Fibroblast of skin of abdomen (primary cell): ENCODE measurements at places on chromosomes 2 and 18.

- DNase-seq, result peak; percentile 86
Observed at GRCh38 chr2:189829102-189829833, 45.0 kb downstream of the PMS1 start.

GRCh38 chr2:225017713-225018112 lies 24.6 kb downstream of the DOCK10 start:
- peak; percentile 57 for DNase-seq

DNA sequence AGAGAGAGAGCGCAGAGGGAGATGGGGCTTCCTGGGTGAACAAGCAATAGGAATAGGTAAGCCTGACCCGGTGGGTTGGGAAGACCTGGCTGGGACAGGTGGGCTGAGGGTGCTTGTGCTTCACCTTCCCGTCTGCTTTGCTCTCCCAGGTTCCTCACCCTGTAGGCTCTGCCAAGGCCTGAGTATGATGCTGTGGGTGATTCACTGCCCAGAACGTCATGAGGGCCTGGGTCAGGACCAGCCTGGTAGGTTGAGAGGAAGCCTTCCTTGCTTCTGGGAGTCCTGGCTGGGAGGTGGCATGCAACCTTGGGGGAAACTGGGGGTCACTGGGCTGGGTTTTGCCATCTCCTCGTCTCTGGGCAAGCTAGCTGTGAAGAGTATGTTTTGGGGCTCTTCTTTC lies 220.2 kb upstream of the APCDD1 start:
- DNase-seq, result no peak

- DNase-seq, result no peak
Observed at GRCh38 chr18:13376298-13376840, 157.8 kb downstream of the LDLRAD4 start.

GRCh38 chr2:217049956-217050355 lies 190.1 kb upstream of the TNP1 start:
- DNase-seq, result peak; percentile 52

GRCh38 chr2:192499476-192499875 lies 304.7 kb upstream of the TMEFF2 start:
- peak; percentile 1 for DNase-seq

DNA sequence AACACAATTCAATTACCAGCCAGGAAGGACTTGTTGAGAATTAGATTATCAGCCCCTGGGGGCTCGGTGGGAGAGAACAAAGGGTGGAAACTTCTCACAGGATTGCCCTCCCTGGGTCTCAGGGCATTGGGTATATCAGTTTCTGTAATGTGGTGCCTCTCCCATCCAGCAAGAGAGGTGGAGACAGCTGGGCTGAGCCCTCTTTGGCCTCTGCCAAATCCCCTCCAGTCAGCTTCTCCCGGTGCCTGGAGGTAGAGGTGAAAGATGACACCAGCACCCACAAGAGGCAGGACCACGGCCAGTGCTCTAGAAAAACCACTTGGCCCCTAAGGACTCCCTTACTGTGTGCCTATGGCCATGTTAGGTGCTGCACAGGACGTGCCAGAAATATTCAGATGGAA lies 179.7 kb downstream of the HAUS1 start:
- no peak for DNase-seq

- DNase-seq, result peak; percentile 72
Observed at GRCh38 chr18:58603375-58604067, 25.4 kb downstream of the ALPK2 start.

GRCh38 chr2:174554529-174555150 lies 43.0 kb downstream of the WIPF1 start:
- no peak for DNase-seq

DNA sequence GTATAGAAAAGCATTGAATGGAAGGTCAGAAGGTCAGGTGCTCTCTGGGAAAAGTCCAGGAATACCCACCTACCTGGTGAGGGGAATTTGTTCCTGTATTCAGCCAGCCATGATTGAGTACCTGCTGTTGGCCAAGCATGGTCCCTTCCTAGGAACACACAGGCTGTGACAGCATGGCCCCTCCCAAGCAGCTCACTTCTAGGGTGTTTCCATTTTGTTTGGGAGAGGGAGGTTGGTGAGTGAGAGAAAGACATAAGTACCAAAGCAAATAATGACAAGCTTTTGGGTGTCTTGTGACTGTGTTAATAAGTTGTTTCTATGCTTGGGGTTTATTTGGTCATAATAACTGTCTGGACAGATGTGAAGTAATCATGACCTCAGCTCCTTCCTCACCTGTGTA lies 46.3 kb downstream of the CABLES1 start:
- no peak for DNase-seq

- no peak for DNase-seq
Observed at GRCh38 chr18:47381975-47382570, 130.6 kb upstream of the SKOR2 start.

DNA sequence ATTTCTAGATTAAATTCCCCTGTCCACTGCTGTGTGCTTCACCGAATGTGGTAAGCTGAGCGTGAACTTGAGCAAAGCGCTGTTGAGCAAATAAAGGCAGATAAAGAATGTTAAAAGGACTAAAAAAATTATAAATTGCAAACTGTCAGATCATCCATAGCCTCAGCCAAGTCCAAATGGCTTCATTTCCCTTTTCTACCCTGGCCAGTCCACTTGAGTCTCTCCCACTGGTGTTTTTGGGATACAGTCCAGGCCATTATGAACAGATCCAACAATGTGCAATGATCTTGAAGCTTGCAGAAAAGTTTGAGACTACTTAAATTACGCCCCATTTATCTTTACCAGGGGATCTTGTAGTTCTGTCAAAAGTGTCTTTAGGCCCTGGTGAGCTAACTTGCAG lies 254.6 kb upstream of the PIK3C3 start:
- no peak for DNase-seq

GRCh38 chr2:70659551-70659950 lies 105.9 kb upstream of the TGFA start:
- no peak for DNase-seq

DNA sequence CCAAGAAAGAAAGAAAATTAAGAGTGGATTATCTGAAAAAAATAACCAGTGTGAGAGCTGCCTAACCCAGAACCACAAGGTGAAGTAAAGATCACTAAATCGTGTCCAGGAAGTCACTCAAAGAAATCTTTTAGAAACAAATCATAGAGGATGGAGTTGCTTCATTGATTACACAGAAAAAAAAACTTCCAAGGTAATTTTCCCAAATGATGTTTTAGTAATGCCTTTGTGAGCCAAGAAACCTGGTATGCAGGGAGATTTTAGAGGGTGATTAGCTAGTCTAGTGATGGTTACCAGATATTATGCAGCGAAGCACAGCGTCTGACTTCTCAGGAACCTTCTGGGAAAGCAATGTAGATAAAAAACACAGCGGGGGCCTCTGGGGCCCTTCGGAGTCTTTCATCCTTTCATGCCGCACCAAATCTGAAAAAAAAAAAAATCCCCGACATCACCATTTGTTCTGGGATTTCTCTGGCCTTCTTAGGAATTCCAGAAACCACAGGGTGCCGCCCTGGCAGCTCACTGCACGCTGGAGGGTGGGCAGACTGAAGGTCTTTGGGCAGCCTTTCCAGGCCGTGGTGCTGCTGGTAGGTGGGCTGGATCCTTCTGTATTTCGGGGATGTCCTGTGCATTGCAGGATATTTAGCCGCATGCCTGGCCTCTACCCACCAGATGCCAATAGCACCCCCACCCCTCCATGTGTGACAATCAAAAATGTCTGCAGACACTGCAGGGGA lies 17.3 kb downstream of the ALPK2 start:
- DNase-seq, result peak; percentile 55

- DNase-seq, result no peak
Observed at GRCh38 chr2:100670232-100670631, 107.4 kb downstream of the PDCL3 start.

GRCh38 chr2:195498176-195498575 lies 158.8 kb upstream of the SLC39A10 start:
- no peak for DNase-seq

DNA sequence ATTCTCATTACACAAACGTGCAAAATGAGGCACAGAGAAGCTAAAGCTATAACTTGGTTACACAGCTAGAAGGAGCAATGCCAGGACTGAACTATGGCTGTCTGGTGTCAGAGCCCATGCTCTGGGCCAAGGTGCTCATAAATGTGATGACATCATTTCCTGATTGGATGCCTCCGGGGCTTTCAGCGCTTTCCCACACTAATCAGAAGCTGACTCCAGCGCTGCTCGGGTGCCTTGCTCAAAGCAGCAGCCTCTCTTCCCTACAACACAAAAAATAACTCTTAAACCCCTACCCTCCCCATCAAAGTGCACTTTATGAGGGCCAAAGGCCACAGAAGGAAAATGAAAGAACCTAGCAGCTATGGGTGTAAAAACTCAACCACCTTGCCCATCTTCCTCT lies 90.7 kb downstream of the STK39 start:
- DNase-seq, result peak; percentile 31

- DNase-seq, result no peak
Observed at GRCh38 chr2:165777522-165778186, 16.4 kb downstream of the GALNT3 start.

DNA sequence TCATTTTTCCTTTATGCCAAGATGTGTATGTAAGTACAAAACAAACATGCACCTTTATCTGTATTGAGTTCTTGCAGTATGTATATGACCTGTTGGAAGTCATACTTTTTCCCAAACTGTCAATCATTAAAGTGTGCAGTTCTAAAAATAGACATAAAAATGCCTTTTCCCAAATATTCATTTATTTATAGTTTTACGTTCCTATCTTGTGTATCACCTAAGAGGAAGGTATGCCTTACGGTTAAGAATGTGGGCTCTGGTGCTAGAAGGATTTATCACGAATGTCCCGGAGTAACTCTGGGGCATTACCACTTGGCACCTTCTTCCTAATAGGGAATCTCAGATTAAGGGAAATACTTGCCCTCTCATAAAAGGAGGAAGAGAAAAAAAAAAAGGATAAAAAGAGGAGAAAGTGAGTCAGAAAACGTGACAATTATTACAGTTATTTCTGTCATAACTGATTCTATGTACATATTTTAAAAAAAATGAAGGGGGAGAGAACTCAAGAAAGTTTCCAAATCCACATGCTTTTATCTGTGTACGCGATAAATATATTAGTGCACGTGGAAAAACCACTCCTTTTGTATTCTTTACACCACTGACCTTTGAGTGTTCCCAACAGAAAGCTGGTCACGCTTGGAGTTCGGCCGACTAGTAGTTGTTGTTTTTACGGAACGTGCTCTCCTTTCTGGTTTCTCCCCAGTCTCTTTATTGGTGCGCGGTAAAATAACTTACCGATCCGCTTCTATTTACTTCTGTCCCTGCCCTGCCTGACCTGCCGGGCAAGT lies 721 bp downstream of the MCEE start:
- peak; percentile 21 for DNase-seq

DNA sequence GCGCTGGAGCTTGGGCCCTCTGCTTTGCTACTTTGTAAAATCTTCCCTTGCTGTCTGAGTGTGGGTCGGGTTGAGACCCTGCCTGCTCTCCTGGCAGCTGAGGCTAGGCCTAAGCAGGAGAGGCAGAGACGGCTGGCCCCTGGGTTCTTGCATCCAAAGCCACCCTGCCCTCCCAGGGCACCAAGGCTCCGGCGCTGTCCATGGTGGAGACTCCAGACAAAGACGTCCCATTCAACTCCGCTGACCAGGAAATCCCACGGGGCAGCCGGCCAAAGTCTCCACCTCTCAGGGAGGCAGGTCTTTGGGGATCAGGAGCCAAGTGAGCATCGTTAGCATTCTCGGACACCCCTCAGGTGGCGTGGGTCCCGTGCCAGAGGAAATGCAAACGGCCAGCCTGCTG lies 2.6 kb upstream of the PRLH start:
- DNase-seq, result peak; percentile 23

GRCh38 chr2:207164006-207164831 lies 1.5 kb downstream of the KLF7 start:
- peak; percentile 66 for DNase-seq

- DNase-seq, result no peak
Observed at GRCh38 chr2:239399921-239400595, 762 bp downstream of the HDAC4 start.

DNA sequence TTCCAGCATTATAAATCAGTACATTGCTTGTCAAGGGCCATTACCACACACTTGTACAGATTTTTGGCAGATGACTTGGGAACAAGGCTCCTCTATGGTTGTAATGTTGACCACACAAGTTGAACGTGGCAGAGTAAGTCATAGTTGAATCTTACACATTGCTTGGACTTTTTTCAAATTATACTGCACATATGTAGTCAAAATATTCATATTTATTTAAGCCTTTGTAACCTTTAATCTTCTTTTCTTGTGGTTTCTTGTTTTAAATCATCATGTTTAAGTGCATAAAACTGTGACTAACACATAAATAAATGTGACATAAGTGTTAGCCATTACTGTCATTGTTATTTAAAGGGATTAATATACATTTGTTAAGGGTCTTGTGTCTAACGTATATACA lies 52.1 kb upstream of the EPB41L5 start:
- peak; percentile 93 for DNase-seq

DNA sequence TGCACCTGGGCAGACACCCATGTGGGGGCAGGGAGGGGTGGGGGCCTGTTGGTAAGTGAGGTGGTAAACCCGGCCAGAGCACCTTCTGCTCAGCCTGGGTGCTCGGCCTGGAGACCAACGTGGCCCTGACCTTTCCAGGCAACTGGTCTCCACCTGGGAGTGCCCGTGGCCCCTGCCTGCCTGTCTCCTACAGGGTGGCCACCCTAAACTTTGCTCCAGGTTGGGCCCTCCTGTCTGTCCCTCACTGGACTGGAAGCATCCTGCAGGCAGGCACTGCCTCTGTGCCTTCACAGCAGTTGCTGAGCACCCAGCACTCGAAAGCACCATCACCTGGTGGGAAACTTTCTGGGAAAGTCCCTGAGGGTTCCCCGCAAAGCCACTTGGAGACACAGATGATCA lies 171.3 kb downstream of the TWIST2 start:
- DNase-seq, result no peak

DNA sequence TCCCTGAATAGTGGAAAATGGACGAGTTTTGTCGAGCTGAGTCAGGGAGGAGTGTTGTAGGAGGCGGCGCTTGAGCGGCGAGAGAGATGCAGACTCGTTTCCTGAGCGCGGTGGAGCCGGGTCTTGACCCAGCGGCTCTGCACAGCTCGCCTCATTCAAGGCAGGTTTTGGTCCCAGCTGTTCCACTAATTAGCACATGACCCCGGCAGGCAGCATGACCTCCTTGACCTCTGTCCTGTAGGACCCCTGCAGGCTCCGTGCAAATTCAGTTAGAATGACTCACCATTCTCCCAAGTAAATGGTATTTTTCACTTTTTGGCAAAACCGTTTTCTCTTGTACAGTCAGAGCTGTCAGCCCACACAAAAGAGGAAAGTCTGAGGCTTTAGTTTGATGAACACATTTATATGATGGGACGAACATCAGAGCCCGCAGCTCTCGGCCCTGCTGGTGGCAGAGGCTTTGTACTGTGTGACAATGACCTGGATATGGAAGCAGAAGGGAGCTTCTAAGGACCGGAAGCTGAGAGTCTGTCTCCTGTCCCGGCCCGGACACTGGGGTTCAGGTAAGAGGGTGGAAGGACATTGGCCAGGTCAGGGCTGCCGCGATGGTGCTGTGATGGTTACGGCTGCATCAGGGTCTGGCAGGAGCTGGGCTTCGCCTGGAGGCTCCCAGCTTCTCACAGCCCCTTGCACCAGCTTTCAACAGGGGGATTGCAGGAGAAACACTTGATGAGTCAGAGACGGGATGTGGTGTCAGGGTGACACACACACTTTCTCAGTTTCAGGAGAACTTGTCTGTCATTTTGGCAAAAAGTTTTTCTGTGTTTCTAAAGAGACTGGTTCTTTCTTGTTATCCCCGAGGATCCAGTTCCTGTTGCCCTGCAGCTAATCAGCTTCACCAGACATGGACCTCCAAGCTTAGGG lies 29.9 kb upstream of the ALKAL2 start:
- DNase-seq, result peak; percentile 64
